ENCODE measurements at places on chromosomes 16 and 17. TPM values are rescaled to one million over a fixed set of nuclear protein-coding genes. Genes with fewer than 3 reads are reported as not detected.

The TP53TG3D gene
- not detected for polyA plus RNA-seq

DNA sequence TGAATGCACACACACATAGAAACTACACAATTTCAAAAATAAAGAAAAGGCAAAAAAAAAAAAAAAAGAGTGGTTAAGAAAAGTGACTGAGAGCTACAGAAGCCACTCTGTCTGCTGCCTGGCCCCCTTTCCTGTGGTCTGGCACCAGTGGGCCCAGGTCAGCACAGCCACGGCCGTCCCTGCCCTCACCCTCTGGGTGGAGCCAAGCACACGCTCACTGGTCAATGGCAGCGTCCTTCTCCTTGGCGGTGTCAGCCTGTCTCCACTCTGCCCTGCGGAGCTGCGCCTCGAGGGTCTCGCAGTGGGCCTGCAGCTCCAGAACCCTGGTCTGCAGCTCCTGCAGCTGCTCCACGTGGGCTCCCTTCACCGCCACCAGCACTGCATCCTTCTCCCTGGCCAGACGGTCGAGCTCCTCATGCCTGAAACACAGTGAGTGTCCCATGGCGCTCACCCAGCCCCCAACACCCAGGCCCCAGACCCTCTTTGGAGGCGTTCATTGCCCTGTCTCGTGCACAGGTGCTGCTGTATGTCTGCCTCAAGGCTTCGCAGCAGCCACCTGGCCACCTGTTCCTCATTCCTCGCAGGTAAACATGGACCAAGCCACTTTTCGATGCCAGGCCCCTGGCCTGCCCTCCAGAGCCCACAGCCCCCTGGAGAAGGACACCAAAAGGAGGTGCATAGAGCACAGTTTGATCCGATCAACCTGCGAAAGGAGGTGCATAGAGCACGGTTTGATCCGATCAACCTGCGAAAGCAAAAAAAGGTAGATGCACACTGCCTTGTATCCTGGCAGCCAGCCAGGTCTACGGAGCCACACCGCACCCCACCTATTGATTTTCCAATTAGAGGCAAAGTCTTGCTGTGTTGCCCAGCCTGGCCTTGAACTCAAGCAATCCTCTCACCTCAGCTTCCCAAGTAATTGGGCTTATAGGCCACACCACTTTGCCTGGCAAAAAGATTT, 24.4 kb downstream of the CCDC57 start:
- no peaks in the 10 kb centered on the region for H3K27me3 ChIP-seq
- H3K27ac ChIP-seq, result no peak overlapping the region
- no peak for DNase-seq
- H3K36me3 ChIP-seq, result no peaks in the 10 kb centered on the region

GRCh38 chr17:82891911-82892310, 52.1 kb upstream of the ZNF750 start:
- no peaks in the 10 kb centered on the region for H3K27me3 ChIP-seq
- no peak overlapping the region for H3K27ac ChIP-seq
- no peak for DNase-seq
- no peak overlapping the region for H3K4me3 ChIP-seq

DNA sequence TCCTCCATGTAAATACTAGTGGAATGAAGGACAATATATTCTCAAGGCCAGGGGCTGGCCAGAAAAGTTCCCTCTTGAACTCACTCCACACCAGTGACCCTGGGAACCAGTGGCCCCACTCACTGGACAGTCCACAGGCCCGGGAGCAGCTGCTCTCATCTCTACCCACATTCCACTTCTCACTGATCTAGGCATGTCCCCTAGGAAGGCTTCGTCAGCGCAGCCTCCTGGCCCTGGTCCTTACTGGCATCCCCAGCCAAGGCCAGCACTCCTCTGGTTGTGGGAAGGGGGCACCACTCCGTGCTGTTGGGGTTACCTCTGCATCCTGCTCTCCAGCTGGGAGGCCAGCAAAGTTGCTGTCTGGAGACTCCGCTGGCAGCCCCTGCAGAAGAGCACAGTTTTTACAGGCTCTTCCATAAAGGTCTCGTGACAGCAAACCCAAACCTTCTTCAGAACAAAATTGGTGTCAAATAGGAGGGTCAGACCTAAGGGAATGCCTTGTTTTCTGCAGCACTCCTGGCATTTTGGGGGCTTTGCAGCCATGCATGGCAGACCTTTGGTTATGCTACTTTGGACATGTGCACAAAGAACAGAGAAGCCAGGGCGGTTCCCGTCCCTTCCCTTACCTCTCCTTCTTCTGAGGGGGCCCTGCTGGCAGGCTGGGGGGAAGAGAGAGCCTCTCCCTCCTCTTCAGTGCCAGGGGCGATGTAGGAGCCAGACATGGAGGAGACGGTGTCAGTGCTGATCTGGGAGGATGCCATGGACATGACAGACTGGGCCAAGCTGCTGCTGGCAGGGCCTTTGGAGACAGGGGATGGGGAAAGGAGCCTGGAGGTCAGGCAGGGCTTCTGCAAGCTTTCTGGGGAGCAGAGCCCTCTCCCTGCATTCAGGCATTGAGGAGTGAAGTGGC, 14.1 kb upstream of the FOXJ1 start:
- H3K4me1 ChIP-seq, result no peaks in the 10 kb centered on the region
- H3K4me3 ChIP-seq, result no peak overlapping the region
- peaks cover 7% of the 10 kb centered on the region for H3K27me3 ChIP-seq
- no peak overlapping the region for H3K27ac ChIP-seq
- no peak for DNase-seq

DNA sequence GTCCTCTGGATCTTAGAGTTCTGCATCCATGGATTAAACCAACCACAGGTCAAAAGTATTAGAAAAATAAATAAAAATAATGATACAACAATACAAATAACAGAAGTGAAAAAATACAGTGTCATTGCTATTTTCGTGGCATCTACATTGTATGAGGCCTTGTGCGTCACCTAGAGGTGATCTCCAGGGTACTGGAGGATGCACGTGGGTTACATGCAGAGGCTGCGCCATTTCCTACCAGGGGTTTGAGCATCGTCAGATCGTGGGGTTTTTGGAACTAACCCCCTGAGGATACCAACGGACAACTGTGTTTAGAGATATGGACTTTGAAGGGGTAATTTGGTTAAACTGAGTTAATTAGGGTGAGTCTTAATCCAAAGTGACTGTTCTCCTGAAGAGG, 224.7 kb downstream of the ENGASE start:
- H3K4me1 ChIP-seq, result no peaks in the 10 kb centered on the region
- H3K36me3 ChIP-seq, result no peaks in the 10 kb centered on the region
- no peak for DNase-seq
- peaks cover 2% of the 10 kb centered on the region for H3K27me3 ChIP-seq
- H3K27ac ChIP-seq, result no peak overlapping the region
- H3K4me3 ChIP-seq, result no peak overlapping the region
